Skin of body (tissue), 3 donors: ENCODE measurements at places on chromosomes 5 and 9.

- DNase-seq: peak; percentile 49
Observed at GRCh38 chr9:88991066-88992034, at the start of gene S1PR3. Gene S1PR3 (plus strand): TSS chr9:88991468. CDS start chr9:89001201, 9,733 bp downstream.

- DNase-seq: no peak
Observed at GRCh38 chr9:87525546-87526303, 28.1 kb downstream of the DAPK1 start.

DNA sequence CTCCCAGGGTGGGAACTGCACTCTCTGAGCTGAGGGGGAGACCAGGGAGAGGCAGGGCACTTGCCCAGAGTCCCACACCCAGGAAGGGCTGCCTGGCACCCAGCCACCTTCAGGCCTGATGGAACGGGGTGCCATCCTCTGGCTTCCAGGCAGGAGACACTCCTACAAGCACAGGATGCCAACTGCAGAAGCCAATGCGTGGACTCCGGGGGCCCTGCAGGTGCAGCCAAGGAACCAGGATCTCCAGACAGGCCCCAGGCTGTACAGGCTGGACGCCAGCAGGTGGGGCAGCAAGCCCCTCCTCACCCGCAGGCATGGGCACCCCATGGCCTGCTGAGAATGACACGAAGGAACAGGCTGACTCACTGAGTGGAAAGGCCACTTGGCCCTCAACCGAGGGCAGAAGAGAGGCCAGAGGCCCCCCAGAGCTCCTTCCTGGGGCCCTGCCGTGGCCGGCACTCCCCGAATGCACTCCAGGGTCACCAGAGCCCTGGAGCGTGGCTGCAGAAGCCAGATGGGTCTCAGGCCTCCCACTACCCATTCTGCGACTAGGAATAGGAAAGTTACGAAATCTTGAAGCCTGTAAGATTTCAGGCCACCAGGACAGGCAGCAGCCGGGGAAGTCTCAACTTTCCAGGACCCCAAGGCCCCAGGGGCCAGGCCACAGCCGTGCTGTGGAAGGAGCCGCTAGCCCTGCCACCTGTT is 15.7 kb downstream of the NACC2 start:
- no peak for DNase-seq

DNA sequence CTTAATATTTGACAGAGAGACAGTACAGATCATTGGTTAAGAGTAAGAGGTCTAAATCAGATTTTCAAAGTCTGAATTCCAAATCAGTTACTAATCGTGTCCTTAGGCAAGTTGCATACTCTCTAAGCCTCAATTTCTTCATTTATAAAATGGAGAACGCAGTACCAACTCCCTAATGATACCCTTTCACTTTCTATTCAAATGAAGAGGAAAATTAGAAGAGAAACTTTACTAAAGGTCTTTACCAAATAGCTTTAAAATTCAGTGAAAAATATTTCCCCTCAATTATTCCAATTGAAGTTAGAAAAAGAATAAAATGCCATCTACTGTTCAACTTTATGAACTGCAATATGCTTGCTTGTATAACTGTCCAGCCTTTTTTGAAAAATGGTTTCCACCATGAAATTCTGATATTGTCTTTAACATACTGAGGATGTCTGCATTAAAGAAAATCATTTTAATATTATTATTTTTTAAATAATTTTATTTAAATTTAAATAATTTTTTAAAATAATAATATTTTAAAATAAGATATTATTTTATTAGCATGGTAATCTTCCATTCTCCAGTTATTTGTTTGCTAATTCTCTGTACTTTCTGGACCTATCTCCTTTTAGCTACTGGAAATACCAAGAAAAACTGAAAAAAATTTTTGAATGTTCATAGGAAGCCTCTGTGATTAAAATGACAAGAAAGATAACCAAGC is 36.0 kb downstream of the POC5 start:
- peak; percentile 42 for DNase-seq

- DNase-seq: peak; percentile 93
Observed at GRCh38 chr5:136053336-136054141, 24.8 kb downstream of the TGFBI start.
